Right renal pelvis (tissue), 4 donors: ENCODE measurements at places on chromosomes 1 and 21. TPM values are rescaled to one million over a fixed set of nuclear protein-coding genes. Genes with fewer than 3 reads are reported as not detected.

Gene AQP10
- not detected for polyA plus RNA-seq

Gene CD34
- 118 TPM for polyA plus RNA-seq

Gene SGIP1
- 16.0 TPM for polyA plus RNA-seq

Gene ATP1B1
- 562 TPM for polyA plus RNA-seq

Gene REN
- 78.4 TPM for polyA plus RNA-seq

Gene KIAA1614
- polyA plus RNA-seq: 11.3 TPM

Gene AK2
- polyA plus RNA-seq: 212 TPM

Gene OR13G1
- polyA plus RNA-seq: not detected

Gene S100A7A
- polyA plus RNA-seq: not detected

Gene SLC37A1
- 8.6 TPM for polyA plus RNA-seq

Gene ALPL
- 33.5 TPM for polyA plus RNA-seq

DNA sequence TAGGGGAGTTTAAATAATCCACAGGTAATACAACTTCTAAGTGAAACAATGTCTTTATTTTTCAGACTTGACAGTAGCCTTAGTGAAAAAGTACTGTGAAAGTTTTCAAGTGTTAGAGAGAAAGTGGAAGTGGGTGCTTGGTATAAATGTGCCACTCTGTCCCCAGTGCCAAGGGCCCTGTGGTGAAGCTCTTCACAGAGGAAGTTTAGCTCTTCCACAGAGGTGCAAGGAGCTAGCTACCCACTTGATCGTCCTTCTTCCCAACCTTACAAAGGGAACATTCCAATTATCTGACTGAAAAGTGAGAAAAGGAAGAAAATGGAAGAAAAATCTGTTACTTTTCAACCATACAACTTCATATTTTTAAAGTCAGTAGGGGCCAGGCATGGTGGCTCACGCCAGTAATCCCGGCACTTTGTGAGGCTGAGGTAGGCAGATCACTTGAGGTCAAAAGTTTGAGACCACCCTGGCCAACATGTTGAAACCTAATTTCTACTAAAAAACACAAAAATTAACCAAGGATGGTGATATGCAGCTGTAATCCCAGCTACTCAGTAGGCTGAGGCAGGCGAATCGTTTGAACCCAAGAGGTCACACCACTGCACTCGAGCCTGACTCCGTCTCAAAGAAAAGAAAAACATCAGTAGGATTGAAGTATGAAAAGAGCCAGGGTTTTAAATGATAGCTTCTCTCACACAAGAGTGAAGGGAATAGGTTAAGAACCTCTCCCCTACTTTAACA, 41.0 kb upstream of the PTPRC start:
- DNase-seq: no peak

DNA sequence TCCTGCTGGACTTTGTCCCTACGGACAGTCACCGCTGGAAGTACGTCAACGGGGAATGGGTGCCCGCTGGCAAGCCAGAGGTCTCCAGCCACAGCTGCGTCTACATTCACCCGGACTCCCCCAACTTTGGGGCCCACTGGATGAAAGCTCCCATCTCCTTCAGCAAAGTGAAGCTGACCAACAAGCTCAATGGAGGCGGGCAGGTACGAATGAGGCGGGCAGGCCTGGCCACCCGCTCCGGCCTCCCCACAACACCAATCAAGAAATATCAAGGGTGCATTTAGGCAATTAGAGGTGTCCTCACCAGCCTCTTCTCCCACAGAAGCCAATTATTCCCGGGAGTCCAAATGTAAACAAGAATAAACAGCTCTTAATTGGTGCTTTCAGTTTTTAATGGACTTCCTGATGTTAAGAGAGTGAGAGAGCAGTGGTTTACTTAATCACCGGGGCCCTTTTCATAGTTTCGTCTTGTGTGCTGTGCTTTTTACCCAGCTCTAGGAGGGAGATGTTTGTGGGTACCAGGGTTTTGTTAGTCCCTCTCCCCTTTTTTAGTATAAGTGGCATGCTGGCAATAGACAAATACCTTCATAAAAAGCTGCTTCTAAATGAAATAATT, 10.7 kb downstream of the TBX19 start:
- DNase-seq: no peak

DNA sequence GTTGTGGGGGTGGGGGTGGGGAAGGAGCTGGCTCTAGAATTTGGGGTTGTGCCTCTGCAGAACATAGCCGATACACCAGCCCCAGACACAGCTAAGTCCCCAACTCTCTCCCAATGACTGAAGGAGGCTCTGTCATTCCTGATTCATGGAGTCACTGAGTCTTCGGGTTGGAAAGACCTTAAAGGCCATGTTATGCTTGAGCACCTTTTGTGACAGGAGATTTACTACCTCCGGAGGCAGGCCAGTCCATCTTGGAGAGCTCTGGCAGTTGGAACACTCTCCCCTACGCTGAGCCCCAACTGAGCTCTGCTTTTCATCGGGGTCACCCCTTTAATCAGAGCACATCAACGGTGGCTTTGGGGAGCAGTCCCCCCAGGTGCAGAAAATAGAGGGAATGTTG, 284.4 kb upstream of the GJB5 start:
- peak; percentile 48 for DNase-seq

DNA sequence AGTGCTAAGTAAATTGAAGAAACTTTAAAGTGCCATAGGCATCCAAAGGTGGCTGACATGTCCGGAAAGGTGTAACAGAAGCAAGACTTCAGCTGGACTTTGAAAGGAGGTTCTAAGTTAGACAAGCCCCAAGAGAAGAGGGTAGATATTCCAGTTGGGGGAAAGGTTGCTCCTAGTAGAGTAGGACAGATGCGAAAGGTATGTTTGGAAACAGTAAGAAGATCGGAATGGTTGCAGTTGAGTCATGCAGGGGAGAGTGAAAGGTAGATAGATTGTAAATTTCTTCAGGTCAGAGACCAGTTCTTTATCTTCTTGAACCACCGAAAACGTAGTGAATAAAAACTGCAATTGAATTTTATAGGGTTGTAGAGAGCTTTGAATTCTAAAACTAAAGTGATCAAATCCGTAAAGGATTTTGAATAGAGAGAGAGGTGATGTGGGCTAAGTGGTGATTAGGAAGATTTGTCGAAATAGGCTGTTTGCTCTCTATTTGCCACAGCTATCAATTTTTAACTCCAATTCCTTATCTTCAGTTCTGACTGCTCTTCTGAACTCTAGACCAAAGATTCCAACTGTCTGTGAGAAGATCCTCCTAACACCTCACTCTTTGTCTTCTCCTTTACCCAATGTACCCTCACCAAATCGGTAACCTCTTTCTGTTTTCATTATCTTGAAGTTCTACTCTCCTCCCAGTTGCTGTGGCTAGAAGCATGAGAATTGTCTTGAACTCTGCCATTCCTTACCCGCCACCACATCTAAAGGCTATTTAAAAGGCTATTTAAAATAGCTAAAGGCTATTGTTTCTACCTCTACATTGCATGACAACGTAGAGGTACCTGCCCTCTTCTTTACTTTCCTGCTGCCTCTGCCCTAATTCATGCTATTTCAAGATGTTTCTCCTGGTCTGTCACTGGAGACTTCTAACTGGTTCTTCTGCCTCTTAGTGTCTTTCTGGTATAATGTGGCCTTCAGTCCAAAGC, 16.7 kb downstream of the MACF1 start:
- no peak for DNase-seq

DNA sequence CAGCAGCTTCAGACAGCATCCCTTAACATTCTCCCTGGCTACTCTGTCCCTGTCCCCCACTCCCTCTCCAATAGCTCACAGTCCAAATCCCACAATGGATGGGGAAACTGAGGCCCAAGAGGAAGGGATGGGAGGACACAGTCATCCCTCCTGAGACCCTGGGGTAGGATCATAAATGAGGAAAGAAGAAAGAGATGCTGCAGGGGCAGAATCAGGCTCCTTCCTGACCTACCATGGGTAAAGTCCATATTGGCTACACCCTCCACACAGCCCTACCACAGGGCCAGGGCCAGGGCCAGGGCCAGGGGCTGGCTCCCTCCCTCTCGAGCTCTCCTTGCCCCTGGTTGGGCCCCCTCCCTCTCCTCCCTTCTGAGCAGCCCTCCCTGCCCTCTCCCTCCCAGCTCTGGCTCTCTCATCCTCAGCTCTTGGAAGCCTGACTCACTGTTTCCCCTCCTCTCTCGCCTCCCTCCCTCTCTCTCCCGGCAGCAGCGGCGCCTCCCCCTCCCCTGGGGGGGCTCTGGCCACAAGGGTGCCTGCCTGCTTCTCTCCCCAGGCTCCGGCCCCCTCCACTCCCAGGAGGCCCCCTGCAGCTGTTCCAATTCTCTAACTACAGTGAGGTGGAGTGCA, 4.9 kb downstream of the AHDC1 start:
- no peak for DNase-seq

DNA sequence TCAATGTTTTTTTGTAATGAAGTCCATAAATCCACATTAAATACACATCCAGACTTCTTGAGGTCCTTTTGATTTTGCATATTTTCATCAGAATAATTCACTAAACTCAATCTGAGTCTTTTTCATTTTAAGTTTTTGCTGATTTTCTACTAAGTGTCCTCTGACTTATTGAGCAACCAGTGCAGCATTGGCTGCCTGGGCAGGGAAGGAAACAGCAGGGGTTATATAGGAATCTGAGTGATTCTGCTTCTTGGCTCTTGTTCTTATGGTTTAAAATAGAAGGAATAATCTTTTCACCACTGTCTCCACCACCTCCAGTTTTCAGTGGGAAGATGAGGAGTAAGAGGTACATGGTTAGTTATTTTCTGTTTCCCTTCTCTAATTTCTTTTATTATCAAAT, 88.4 kb downstream of the ST6GALNAC5 start:
- DNase-seq: no peak

GRCh38 chr1:156579472-156579871, at the start of gene TTC24:
Gene TTC24, plus strand, starts transcription at chr1:156579723. Its CDS starts 1,642 bp downstream, at chr1:156581365.
- DNase-seq: no peak

GRCh38 chr1:226589008-226589733, 40.6 kb downstream of the STUM start:
- no peak for DNase-seq

GRCh38 chr1:199978408-199978940, 49.0 kb upstream of the NR5A2 start:
- DNase-seq: no peak

- no peak for DNase-seq
Measured at GRCh38 chr1:159594625-159595405, 7.2 kb downstream of the APCS start.

GRCh38 chr1:29057700-29058099, 66.0 kb downstream of the TMEM200B start:
- DNase-seq: no peak

GRCh38 chr1:58739856-58740466, 40.1 kb upstream of the MYSM1 start:
- peak; percentile 57 for DNase-seq
